ENCODE measurements at places on chromosomes 7 and 10.

- DNase-seq: no peak
Measured at GRCh38 chr10:7667262-7668141, 736 bp upstream of the ITIH5 start.

DNA sequence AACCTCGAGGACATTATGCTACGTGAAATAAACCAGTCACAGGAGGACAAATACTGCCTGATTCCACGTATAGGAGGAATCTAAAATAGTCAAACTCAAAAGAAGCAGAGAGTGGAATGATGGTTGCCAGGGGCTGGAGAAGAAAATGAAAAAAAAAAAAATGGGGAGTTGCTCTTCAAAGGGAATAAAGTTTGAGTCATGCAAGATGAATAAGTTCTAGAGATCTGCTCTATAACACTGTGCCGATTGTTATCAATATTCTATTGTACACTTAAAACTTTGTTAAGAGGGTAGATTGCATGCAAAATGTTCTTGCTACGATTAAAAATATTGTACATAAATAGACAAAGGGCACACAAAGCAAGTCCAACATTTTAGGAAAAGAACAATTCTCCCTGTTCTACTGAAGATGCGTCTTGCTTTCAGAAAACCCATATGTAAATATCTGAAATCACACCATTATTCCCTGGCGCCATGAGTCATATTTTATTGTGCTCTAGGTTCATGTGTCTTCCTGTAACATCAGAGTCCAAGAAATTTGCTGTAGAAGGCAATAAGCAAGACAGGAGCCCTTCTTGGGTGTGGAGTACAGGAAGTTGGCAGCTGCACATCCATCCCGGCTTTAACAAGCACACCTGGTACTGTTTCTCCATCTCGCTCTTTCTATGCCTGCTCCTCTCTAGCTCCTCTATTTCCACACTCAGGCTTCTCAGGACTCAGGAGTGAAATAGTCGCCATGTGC lies 145.9 kb downstream of the GFRA1 start:
- no peak for DNase-seq

- DNase-seq: no peak
Measured at GRCh38 chr7:55335151-55335550, 30.0 kb upstream of the LANCL2 start.

GRCh38 chr10:98745645-98746044 lies 298.9 kb upstream of the HPS1 start:
- no peak for DNase-seq

Data from T1000 (cell line).